ENCODE measurements at places on chromosomes 3 and 15.

DNA sequence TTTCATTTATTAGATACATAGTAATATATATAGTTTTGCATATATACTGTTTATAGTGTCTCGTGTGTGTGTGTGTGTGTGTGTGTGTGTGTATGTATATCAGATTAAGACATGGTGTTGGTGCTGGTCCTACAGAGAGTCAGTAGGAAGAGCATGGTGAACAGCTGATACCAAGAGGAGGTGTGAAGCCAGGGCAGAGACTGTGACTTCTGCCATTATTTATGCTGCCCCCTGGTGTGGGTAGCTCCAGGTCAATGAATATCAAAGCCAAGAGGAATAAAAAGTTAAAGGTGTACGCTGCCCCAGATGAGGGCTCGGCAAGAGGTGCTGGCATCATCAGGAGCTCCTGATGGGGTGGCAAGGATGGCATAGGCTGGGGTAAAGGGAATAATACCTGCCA is 299.5 kb upstream of the RASGRP1 start:
- no peak overlapping the region for H3K27ac ChIP-seq
- H3K4me1 ChIP-seq: no peaks in the 10 kb centered on the region
- H3K36me3 ChIP-seq: no peaks in the 10 kb centered on the region
- H3K27me3 ChIP-seq: no peaks in the 10 kb centered on the region
- H3K4me3 ChIP-seq: no peak overlapping the region

DNA sequence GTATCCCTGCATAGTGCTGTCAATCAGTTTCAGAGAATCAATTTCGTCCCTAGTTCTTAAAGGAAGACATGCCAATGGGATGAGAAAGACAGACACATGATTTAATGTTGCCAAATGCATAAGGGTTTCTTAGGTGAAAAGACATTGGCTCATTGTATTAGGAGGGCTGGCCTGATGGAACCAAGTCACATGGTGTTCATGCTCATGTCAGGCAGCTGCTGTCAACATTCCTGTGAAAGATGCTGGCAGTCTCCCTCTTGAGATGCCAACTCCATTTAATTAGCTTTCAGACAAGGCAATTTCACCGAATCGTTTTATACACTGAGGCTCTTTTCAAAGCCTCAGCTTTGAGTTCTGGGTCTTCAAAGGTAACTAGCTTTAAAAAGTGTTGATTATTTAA is 16.1 kb upstream of the IL1RAP start:
- H3K4me1 ChIP-seq: no peaks in the 10 kb centered on the region
- H3K4me3 ChIP-seq: no peak overlapping the region
- no peak for DNase-seq
- H3K27ac ChIP-seq: no peak overlapping the region

- H3K4me1 ChIP-seq: no peaks in the 10 kb centered on the region
- no peak for DNase-seq
- H3K36me3 ChIP-seq: no peaks in the 10 kb centered on the region
- H3K27ac ChIP-seq: no peak overlapping the region
Measured at GRCh38 chr3:127900536-127900935, 14.5 kb upstream of the KBTBD12 start.

DNA sequence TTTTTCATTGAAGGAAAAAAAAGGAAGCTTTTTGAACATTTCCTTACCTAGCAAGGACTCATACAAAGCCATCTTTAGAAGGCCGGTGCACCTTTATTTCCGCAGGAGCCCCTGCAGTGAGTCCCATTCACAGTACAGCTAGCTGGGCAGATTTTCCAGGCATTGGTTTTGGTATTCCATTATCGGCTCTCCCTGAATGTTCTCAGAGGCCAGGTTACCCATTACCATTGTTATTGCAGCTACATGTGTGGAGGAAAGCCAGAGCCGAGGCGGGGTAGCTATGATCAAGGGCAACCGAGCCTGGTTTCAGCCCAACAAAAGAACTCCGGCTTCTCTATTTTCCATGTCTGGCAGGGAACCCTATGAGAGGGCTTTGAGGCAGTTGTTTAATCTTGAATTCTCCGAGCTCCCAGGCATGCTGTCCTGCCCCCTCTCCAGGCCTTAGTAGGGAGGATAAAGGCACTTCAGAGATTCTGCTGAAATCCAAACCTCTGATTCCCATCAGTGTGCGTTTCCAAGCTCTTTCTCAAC is 100.3 kb downstream of the LRRK1 start:
- peak; percentile 1 for DNase-seq
- no peak overlapping the region for H3K27ac ChIP-seq
- H3K36me3 ChIP-seq: no peaks in the 10 kb centered on the region
- H3K4me3 ChIP-seq: no peak overlapping the region
- H3K4me1 ChIP-seq: peaks cover 5% of the 10 kb centered on the region
- H3K27me3 ChIP-seq: no peaks in the 10 kb centered on the region

DNA sequence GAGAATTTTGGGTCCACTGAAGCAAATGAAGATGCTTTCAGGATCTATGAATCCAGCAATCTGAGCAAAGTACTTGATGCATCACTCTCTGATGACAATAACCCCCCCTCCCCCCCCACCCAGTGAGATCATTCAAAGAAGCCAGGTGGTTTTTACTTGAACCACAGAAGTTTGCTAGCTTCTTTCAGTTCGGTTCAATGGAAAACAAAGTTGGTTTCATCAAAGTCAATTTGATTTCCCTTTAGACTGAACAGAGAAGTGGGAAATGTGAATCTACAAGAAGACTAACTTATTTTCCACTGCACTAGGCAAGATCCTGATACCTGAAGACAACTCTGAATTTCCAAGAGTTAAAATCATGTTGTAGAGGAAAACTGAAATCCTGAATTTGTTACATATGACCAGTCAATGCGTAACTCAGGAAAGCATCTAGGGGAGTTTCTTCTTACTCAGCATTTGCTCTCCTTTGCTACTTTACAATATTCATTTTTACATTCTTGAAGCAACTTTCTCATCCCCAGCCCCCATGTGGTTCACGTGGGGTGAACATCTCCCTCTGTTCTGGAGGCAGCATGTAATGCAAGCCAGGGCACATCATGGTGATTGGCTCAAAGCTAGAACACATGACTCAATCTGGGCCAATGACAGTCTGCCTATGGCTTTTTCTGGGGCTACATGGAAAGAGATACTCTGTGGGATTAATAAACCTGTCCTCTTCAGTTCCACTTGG is 572.6 kb downstream of the FOXP1 start:
- no peaks in the 10 kb centered on the region for H3K27me3 ChIP-seq
- peaks cover 6% of the 10 kb centered on the region for H3K36me3 ChIP-seq
- peak; percentile 63 for DNase-seq
- peaks cover 28% of the 10 kb centered on the region for H3K4me1 ChIP-seq
- H3K27ac ChIP-seq: peak overlapping the region; percentile 73
- no peak overlapping the region for H3K4me3 ChIP-seq

DNA sequence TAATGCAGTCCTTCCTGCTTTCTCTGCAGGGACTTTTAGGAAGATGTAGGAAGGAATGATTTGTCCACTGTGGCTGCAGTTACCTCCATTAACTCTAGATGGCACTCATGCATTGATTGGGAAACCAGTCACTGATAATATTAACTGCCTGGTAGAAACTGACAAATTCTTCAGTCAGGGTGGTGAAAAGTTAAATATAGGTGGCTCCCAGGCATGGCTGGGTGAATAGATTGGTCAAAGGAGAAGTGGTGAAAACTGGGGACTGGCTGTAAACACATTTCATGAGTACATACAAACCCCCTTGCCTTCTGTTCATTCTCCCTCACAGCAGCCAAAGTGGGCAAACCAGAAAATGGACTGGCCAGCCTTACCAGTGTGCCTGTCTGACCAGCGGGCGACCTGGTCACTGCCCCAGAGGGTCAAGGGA is 333.4 kb downstream of the THSD4 start:
- no peaks in the 10 kb centered on the region for H3K36me3 ChIP-seq
- H3K27me3 ChIP-seq: peaks cover 8% of the 10 kb centered on the region
- DNase-seq: no peak
- H3K4me3 ChIP-seq: no peak overlapping the region

GRCh38 chr3:161212171-161212771 is 8.8 kb upstream of the NMD3 start:
- H3K36me3 ChIP-seq: no peaks in the 10 kb centered on the region
- no peak overlapping the region for H3K27ac ChIP-seq
- peaks cover 3% of the 10 kb centered on the region for H3K27me3 ChIP-seq
- DNase-seq: no peak

DNA sequence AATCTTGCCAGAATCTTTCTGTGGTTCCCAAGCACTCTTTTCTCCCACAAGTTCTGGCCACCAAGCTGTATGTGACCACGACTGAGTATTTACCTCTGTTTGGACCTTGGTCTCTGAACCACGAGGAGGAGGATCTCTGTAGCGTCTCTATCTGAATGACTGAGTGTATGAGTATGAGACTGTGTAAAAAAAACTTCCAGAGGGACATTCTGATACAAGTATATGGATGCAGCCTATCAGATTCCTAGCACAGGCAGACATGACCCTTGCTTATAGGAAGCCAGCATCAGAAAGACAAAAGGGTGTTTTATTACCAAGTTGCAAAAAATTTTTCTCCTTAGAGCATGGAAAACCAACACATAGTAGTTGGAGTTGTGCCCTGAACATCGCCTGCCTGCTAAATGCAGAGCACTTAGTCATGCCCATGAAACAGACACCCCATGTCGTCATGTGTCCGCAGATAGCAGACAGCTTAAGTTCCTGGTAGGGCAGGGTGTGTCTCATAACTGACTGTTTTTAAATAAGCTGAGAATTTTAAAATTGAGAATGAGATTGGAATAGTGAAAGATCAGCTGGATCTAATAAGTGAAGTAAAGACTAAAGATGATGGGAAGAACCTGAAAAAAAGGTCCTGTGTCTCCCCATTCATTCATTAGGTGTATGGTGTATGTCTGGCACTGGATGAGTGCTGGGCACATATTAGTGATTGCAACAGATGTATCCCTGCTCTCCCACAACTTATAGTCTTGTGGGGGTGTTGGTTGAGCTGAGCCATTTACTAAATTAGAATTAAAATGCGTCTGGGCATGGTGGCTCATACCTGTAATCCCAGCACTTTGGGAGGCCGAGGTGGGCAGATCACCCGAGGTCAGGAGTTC is 30.9 kb downstream of the DAG1 start:
- H3K36me3 ChIP-seq: no peaks in the 10 kb centered on the region
- H3K27ac ChIP-seq: no peak overlapping the region
- H3K27me3 ChIP-seq: no peaks in the 10 kb centered on the region
- H3K4me3 ChIP-seq: no peak overlapping the region

DNA sequence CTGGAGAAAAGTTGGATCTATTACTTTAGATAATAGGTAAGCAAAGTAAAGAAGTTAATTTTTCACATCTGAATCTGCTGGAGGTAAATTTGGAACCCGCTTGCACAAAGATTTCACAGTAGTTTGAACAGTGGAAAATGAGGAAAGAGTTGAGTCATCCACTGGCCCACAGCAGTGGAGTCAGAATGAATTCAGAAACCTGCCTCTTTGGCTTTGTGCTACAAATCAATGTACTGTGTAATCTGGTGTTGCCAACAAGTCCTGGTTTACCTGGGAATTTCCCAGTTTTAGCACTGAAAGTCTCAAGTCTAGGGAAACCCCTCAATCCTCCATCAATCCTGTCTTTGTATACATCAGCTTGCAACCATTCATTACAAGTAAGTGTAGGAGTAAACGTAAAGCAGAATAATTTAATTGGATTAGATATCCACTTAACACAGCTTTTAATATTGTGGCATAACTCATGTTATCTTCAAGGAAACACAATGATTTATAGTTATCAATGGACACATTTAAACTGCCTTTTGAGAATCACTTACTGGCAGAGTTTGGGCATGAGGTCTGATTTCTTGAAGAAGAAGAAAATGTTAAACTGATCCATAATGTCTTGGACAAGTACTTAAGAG is 100.6 kb downstream of the DCLK3 start:
- H3K27me3 ChIP-seq: no peaks in the 10 kb centered on the region
- no peak overlapping the region for H3K4me3 ChIP-seq
- no peaks in the 10 kb centered on the region for H3K36me3 ChIP-seq
- no peaks in the 10 kb centered on the region for H3K4me1 ChIP-seq
- no peak overlapping the region for H3K27ac ChIP-seq
- no peak for DNase-seq

- H3K27me3 ChIP-seq: peaks cover 18% of the 10 kb centered on the region
- no peak overlapping the region for H3K27ac ChIP-seq
- peaks cover 5% of the 10 kb centered on the region for H3K4me1 ChIP-seq
- no peak for DNase-seq
- no peaks in the 10 kb centered on the region for H3K36me3 ChIP-seq
Measured at GRCh38 chr15:83204697-83205096, 2.9 kb downstream of the HDGFL3 start.

DNA sequence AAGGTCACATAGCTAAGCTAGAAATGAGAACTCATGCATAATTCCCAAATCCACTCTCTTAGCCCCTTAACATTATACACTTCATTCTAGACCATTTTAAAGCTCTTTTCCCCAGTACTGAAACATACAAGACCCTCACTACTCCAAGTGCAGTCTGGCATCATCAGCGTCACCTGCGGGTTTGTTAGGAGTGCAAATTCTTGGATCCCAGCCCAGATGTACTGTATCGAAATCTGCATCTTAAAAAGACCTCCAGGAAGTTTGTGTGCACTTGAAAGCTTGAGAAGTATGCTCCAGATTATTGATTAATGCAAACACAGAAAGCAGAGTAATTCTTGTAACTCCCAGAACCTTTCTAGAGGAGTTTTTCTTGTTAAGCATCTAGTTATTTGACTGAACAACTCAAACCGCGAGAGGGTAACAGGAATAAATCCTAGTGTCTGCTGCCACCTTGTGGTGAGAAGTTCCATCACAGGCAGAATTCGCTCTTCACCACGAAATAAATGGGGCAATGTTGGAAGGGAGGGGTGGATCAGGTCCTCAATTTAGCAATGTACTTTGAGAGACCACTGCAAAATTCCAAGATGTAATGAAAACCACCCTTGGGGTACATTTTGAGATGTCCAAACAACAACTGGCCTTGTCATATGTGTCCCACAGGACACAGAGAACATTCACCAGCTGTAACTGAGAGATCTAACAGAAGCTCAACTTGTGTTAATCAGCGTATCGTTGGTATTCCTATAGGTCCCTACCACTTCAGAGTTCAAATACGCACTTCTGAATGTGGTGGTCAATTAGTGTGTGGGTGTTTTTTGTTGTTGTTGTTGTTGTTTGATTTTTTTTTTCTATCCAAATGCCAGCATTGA is 583 bp upstream of the C3orf49 start:
- no peak overlapping the region for H3K4me3 ChIP-seq
- H3K4me1 ChIP-seq: no peaks in the 10 kb centered on the region
- DNase-seq: peak; percentile 46
- H3K36me3 ChIP-seq: no peaks in the 10 kb centered on the region
- no peak overlapping the region for H3K27ac ChIP-seq

GRCh38 chr3:142852009-142852408 is 36.9 kb downstream of the PCOLCE2 start:
- no peaks in the 10 kb centered on the region for H3K36me3 ChIP-seq
- no peak overlapping the region for H3K4me3 ChIP-seq
- H3K27me3 ChIP-seq: no peaks in the 10 kb centered on the region
- no peak for DNase-seq
- H3K27ac ChIP-seq: no peak overlapping the region
- no peaks in the 10 kb centered on the region for H3K4me1 ChIP-seq

- no peaks in the 10 kb centered on the region for H3K27me3 ChIP-seq
- no peak overlapping the region for H3K27ac ChIP-seq
- no peak for DNase-seq
- no peaks in the 10 kb centered on the region for H3K4me1 ChIP-seq
Measured at GRCh38 chr3:176692966-176693785, 504.1 kb downstream of the TBL1XR1 start.

GRCh38 chr15:64544450-64544849 is 84.1 kb downstream of the ZNF609 start:
- H3K4me1 ChIP-seq: peaks cover 2% of the 10 kb centered on the region
- H3K36me3 ChIP-seq: no peaks in the 10 kb centered on the region
- no peaks in the 10 kb centered on the region for H3K27me3 ChIP-seq
- DNase-seq: no peak
- no peak overlapping the region for H3K27ac ChIP-seq

Data from T-cell (primary cell).